NAMALWA (cell line): ENCODE measurements at places on chromosomes 4 and X.

- DNase-seq: no peak
Measured at GRCh38 chr4:100938698-100939097, 408.6 kb downstream of the PPP3CA start.

GRCh38 chrX:57286507-57287251 lies at the start of gene FAAH2:
TSS of gene FAAH2 (plus strand) at chrX:57286706. CDS start at chrX:57286826, 120 bp downstream.
- DNase-seq: no peak

DNA sequence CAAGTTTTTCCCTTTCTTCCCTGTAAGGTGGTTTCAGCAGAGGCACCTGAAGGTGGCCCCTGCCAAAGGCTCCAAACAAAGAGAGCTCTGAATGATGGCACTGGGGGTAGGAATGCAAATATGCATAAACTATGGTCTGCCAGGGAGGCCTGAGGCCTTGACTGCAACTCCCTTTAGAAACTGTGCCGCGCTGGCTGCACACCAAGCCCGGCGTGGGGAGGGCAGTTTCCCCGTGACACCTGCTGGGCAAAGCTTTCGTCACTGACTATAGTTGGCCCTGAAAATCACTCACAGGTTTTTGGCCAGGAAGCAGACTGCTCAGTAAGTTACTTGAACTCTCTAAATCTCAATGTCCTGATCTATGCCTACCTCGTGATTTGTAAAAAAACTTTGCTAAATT lies 97.8 kb upstream of the ATOH1 start:
- DNase-seq: no peak

DNA sequence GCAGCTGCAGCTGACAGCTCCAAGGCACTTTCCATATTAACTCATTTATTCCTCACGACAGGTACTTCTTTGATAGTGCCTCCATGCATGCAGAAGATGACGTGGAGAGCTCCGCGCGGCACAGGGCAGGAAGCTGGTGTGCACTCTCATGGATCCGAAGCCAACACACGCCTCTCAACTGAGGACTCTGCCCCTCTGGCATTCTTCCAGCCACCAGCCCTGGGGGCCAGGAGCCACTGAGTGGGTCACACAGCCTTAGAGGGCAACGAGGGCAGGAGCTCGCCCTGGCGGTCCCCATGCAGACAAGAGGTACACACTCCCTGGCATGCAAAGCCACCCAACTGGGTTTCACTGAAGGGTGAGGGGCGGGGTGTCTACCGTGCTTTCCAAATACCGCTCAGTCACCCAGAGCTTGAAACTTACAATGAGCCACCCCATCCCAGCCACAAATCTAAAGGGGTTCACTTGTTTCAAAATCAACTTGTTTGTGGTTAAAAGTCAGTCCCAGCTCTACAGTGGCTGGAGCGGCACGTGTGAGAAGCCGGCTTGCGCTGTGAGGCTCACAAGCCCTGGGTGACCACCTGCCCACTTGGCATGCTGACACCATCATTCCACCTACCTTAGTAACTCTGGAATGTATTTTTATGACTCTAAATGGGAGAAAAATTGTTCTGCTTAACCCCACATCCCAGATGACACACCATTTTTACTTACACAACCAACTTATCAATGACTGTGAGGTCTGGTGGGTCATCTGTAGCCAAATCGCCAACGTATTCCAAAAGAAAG lies 16.2 kb downstream of the NOP14 start:
- DNase-seq: no peak

- no peak for DNase-seq
Measured at GRCh38 chrX:37918168-37918567, 70.8 kb upstream of the DYNLT3 start.
